ENCODE measurements at places on chromosomes 6 and 20. TPM values are rescaled to one million over a fixed set of nuclear protein-coding genes. Genes with fewer than 3 reads are reported as not detected.

SERPINB1 gene
- 6.7 TPM for polyA plus RNA-seq

FAM83C gene
- not detected for polyA plus RNA-seq

RALGAPB gene
- polyA plus RNA-seq: 10.8 TPM

SLC16A10 gene
- 0.18 TPM for polyA plus RNA-seq

C20orf204 gene
- 4.5 TPM for polyA plus RNA-seq

Measured in endothelial cell of umbilical vein (primary cell).